Suppressor macrophage treated with lipopolysaccharide for 1 hour (primary cell): ENCODE measurements at places on chromosomes 2 and 18.

DNA sequence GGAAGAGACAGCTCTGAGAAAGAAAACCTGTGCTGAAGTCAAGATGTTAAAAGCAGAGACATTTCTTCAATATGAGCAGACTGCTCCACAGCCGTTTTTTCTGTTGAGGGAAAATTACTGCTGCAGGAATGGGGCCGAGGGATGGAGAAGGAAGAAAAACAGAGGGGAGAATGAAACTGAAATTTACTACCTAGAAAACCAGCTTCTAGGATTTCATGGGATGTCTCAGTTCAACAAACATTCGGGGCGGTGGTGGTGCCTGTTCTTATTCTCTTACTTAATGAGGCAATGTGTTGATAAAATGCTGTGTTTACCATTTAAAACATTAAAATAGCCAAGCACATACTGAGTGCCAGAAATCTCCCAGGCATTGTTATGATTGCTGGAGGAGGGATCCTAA, 557.1 kb upstream of the MEX3C start:
- DNase-seq = no peak

- DNase-seq = no peak
Measured at GRCh38 chr2:106953779-106954178, 67.8 kb upstream of the ST6GAL2 start.

- DNase-seq = peak; percentile 83
Measured at GRCh38 chr2:86038291-86039081, 67.2 kb downstream of the POLR1A start.

GRCh38 chr2:197207106-197207505, 103.5 kb downstream of the ANKRD44 start:
- DNase-seq = no peak

- no peak for DNase-seq
Measured at GRCh38 chr2:152173831-152174230, 1.7 kb downstream of the STAM2 start.

GRCh38 chr2:160380611-160381010, 113.0 kb downstream of the RBMS1 start:
- peak; percentile 73 for DNase-seq

DNA sequence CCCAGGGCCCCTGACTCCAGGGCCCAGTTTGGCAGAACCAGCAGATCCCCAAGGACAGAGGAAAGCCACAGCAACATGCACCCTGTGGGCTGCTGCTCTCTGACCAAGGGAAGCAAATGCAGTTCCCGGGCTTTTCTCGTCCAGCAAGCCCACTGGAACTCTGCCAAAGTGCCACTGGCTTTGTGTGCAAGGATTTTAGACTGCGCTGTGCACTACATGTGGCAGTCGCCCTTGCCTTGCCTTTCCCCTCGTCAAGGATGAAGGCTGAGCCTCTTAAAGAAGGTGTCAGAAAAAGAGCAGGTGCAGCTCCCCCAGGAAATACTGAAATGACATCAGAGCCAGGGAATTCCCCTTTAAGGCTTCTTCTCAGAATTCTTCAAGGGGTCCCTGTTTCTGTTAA, 199.2 kb downstream of the TFCP2L1 start:
- DNase-seq = no peak

GRCh38 chr18:12121175-12122042, 27.8 kb downstream of the ANKRD62 start:
- peak; percentile 19 for DNase-seq

- no peak for DNase-seq
Measured at GRCh38 chr2:201628545-201628944, 14.8 kb downstream of the TMEM237 start.

DNA sequence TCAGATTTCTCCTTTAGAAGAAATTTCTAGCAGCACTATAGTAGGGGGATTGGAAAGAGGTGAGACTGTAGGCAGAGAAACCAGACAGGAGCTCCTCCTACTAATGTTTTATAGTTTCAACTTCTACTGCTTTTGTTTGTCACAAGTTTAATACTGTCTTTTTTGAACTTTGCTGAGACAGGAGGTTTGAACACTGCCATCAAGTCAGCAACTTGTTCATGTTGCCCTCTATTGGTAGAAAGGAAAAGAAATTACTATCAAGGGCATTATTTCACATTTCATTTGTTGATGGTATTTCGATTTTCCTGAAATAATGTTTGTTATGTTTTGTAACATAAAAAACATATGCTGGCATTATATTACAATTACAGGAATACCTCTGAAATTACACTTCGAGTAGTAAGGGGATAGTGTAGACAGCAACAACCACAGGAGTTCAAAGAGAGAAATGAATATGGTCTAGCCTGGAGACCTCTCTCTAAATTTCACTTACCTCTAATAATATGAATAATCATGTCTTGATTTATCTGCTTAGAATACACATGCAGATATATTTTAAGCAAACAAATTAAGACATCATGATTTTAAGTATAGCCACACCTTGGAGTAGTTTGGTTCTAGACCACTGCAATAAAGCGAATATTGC, 12.4 kb upstream of the CCDC88A start:
- peak; percentile 77 for DNase-seq

DNA sequence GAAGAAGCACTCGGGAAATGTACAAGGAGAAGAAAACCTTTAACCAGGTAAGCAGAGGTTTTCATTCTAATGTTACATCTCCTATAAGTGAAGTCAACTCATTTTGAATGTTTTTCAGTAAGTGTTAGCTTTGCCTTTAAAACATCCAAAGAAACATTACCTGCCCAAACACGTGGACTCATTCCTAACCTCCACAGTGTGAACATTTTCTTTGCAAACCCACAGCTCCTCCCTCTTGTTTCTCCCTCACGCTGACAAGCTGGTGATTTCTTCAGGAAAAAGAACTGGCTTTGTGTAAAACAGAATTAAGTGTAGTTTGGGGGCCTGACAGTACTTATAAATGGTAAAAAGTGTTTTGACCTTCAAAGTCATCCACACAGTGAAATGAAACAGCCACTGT, 72.5 kb downstream of the MTCL1 start:
- DNase-seq = no peak

DNA sequence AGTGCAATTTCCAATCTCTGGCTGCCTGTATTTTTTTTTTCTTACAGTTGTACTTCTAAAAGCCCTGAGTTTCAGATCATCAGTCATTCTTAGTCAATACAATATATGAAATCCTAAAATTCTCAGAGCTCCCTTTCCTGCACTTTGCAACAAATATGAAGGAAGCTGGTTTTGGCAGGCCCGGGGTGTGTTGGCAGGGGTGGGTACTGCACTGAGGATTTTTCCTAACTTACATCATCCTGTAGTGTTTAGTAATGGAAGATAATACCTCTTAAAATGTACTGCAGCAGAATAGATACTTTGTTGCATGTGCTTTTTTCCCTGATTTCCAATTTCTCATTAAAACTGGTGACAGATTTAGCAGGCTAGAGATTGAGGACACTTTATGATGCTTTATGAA, 374.6 kb downstream of the PTH2R start:
- DNase-seq = no peak

DNA sequence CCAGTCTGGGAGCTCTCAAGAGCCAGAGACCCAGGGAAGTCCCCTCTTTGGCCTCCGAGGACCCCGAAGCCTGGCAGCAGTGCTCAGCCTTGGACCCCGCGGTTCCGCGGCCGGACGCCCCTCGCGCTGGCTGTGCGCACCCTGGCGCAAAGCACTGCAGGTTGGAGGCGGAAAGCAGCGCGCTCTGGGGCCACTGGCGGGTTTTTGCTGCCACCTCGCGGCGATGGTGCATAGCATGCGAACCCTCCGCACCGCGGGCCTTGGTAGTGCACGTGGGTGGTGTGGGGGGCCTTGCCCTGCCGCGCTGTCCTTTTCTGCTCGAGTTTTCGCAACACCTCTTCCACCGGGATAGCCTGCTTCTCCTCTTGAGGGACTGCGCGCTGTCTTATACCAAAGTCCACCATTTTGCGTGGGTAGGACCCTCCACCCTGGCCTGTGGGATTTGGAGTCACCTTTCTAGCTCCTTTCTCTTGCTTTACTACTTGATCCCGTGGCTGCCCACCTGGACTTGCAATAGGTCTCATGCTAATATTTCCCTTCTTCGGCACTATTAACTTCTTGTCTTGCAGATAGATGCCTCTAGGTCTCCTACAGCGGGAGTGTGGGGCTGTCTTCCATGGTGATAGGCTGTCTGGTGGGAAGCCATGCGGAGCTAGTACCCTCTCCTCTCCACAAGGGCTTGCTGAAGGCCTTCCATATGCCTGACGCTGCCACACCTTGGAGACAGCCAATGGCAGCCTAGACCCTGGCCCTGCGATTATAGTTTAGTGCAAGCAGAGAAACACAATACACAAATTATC, 14.3 kb downstream of the SIX3 start:
- peak; percentile 75 for DNase-seq

DNA sequence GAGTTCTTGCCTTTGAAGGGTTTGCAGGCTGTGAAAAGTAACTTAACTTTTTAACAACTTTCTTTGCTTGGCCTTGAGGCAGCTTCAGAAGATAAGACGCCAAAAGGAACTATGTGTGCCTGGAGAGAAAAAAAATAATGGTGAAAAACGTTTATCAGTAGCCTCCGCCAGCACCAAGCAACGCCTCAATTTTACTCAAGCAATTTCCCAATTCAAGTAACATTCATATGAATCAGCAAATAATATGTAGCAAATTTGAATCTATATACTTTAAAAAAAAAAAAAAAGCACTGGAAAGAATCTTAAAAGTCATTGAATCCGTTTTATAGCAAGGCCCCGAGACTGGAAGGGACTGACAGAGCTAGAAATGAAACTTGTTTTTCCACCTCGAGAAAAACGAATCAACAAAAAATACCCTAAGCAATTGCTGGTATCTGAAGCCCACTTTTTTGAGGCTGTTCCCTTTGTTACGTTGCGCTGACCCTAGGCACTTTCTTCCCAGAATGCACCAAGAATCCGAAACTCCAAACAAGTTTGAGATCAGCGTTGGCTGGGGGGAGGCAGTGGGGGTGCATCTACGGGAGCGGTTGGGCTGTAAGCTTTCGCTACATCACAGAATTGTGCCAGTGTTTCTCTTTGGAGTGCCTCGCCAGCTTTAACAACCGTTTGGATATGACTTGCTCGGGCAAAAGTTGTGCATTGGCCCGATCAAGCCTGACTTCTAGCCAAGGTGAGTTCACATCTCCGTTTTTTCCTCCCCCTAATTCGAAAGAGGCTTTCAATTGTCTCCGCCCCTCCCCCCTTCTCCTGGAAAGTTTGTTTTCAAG, 2.7 kb upstream of the TGIF1 start:
- DNase-seq = peak; percentile 61

GRCh38 chr2:106867196-106867953, 18.6 kb downstream of the ST6GAL2 start:
- no peak for DNase-seq

DNA sequence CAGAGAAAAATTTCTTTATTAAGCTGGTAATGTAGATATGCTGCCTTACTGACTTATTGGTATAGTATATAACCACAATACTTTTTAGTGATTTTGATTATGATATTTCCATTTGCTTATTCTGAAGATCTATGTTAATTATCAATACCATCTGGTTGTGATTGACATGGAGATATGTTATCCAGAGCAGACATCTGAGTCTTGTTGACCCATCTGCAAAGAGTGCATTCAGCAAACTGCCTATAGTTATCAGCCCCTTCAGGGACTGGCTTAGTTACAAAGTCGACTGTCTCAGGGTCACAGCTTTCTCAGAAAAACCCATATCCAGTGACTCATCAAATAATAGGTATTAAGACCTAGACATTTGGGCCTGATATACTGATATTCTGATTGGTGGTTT, 475.7 kb downstream of the DSC3 start:
- no peak for DNase-seq

DNA sequence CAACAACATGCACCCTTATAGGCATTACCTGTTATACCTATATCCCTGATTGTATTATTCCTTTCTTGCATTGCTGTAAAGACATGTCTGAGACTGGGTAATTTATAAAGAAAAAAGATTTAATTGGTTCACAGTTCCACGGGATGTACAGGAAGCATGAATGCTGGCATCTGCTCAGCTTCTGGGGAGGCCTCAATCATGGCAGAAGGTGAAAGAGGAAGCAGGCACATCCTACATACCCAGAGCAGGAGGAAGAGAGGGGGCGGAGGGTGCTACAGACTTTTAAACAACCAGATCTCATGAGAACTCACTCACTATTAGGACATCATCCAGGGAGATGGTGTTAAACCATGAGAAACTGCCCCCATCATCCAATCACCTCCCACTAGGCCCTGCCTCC, 191.7 kb upstream of the SPHKAP start:
- DNase-seq = peak; percentile 0

DNA sequence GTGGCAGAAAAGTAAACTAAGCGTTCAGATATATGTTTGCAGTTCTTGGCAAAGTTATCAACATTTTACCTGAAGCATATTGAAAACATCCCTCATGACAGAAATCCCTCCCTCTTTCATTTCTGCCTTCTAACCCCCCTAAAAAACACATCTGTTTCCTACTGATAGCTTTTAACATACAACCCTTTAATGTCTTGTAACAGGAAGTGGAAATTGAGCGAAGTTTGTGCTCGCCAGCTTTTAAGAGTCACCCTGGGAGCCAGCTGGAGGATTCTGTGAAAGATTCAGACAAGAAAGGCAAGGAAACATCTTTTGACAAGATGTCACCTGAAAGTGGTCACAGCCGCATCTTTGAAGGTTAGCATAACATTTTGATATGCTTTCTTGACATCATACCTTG, 247.4 kb downstream of the XIRP2 start:
- DNase-seq = no peak

DNA sequence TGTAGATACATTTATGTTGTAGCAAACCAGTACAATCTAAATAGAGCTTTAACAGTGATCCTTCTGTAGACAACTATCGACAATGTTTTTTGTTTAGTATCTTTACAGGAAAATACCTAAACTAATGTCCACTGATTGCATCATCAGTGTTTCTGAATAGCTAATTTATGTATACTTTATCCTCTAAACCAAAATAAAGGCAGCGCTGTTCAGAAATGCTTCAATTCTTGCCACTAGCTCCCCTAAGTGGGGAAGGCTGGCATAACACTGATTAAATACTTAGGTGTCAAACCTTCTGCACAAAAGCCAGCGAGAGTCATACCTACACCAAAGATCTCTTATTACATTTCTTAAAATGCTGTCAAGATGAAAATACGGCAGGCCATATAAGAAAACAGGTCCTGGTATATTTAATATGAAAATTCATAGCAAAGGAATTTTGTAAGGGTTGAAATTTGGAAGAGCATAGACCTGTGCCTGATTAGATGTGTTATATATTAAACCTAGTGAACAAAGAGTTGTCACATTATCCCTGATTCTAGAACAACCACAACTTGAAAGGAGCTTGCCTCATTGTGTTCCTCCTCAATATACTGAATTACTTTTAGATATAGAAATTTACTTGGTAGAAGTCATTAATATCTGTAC, 1693.4 kb upstream of the SLC39A10 start:
- peak; percentile 2 for DNase-seq

GRCh38 chr2:171794918-171795317, 99.1 kb downstream of the SLC25A12 start:
- DNase-seq = no peak

DNA sequence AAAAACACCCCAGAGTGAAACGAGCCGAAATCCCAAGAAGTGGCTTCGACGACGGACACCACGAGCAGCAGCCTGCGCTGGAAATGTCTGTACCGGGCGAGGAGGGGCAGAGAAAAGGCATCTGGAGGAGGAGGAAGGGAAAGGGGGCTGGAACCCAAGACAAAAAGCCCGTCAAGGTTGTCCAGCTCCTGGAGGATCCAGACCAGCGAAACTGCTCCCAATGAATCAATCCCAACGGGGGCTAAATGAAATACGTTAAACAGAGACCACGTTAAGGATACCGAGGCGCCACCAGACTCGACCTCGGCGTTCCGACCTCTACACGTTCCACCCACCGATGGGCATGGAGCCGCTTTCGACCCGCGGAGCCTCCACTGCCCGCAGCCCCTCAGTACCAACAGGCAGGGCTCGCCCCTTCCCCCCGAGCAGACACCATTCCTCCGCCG, 400 bp downstream of the CCDC88A start:
- peak; percentile 32 for DNase-seq
